ENCODE measurements at places on chromosomes 7 and 10. TPM values are rescaled to one million over a fixed set of nuclear protein-coding genes. Genes with fewer than 3 reads are reported as not detected.

Gene PSD
- 9.6 TPM for polyA plus RNA-seq

Gene TMEM270
- not detected for polyA plus RNA-seq

Gene PILRA
- 5.2 TPM for polyA plus RNA-seq

DNA sequence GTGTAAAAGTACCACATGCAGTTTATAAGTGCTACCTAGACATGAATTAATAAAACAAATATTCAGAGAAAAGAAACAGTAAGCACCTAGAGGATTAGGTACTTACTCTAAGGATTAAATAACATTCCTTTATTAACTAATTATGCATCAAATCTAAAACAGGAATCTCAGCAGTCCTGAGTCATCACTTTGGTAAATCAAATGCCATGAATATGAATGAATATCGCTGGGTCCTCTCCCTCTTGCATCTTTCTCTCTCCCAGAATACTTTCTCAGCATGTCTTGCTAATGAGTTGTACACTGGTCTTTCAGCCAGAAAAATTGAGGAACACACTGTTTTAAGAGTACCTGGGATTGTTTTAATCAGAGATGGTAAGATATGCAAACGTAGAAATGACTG lies 225.5 kb upstream of the NFE2L3 start:
- DNase-seq: no peak

DNA sequence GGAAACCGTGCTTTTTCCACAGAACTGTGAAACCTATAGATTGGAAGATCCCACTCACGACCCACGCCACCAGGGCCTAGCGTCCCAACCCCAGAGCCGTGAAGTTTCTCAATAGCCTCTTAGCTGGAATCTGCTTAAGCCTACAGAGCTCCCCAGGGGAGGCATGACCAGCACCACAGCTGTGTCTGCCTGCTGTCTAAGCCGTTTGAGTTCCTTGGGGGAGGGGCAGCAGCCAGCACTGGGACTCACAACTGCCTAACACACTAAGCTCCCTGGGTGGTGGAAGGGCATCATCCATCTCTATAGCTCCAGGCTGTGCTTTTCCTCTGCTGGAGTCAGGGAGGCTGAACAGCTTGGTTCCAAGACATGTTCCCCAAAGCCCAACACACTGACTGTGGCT lies 26.0 kb upstream of the TMEM140 start:
- DNase-seq: no peak

DNA sequence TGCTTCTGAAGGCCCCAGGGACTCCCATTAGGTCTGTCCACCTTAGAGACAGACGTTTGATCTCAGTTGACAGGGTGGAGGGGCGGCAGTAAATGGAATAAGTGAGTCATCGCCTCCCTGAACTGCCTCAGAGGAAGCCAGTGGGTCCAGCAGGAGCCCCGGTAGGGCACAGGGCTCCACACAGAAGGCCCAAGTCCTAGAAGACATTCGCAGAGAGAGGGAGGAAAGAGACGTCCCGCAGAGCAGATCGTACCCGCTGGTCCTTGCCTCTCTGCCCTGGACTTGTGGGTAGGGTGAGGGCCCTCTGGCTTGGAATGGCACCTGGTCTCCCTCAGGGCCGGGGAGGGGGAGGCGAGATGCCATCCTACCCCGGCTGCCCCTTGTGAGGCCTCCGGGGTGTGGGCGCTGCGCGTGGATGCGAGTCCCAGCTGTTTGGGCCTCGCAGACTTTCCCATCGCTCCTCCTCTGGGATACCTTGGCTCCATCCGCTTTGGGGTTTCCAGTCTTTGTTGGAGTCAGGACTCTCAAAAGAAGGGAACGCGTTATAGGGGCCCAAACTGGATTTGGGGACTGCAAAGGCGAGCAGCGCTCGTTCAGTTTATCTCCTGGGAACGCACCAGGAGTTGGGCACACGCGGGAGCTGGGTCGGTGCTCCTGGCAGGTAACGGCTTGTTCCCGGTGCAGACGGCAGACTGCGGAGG lies 5.1 kb downstream of the TLX1 start:
- DNase-seq: no peak

- no peak for DNase-seq
These were observed 3.5 kb downstream of the SH2D4B start for GRCh38 chr10:80540981-80541750.

DNA sequence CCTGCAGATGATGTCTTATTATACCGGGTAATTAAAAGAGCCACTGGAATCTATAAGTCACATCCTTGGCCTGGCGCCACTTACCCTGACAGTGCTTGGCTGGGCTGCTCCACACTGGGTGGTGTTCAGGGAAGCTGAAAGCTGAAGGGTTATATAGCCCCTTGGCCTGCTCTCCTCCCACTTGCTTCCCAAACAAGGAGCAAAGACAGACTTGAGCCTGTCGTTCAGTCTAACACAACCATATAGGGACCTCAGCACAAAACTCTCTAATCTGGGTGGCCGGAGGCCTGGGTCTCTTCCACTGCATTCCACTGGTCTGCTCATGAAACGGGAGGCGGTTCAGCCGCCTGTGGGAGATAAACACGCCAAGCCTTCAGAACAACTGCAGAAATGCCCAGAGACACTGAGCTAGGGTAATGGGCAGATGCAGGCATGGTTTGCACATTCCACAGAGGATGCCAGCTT lies at the start of gene ACTA2:
TSS of gene ACTA2 (minus strand) at position 127 of the 465 bp plus-strand sequence. CDS start 3,843 bp downstream, outside the sequence.
- DNase-seq: no peak

Gene MSMB
- polyA plus RNA-seq: not detected

DNA sequence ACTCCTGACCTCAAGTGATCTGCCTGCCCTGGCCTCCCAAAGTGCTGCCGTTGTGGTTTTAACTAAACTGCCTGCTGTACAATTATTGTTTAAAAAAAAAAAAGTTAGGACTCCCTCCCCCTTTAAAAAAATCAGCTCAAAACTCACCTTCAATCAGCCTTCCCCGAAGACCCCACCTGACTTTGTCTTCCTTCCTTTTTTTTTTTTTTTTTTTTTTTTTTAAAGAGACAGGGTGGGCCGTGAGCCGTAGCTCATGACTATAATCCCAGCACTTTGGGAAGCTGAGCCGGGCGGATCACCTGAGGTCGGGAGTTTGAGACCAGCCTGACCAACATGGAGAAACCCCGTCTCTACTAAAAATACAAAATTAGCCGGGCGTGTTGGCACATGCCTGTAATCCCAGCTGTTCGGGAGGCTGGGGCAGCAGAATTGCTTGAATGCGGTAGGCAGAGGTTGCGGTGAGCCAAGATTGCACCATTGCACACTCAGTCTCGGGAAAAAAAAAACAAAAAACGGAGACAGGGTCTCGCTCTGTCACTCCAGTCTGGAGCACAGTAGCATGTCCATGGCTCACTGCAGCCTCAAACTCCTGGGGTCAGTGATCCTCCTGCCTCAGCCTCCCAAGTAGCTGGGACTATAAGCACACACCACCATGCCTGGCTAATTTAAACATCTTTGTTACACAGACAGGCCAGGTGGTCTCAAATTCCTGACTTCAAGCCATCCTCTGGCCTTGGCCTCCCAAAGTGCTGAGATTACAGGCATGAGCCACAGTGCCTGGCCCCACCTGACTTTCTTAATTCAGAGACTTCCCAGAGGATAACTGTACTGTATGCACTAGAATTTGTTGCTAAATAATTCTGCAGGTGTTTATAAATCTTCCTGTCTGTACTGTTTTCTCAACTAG lies 3.2 kb downstream of the FIS1 start:
- DNase-seq: no peak

GRCh38 chr7:127390186-127390816 lies 2.2 kb downstream of the ZNF800 start:
- DNase-seq: no peak

Gene TRIM50
- polyA plus RNA-seq: 0.28 TPM

DNA sequence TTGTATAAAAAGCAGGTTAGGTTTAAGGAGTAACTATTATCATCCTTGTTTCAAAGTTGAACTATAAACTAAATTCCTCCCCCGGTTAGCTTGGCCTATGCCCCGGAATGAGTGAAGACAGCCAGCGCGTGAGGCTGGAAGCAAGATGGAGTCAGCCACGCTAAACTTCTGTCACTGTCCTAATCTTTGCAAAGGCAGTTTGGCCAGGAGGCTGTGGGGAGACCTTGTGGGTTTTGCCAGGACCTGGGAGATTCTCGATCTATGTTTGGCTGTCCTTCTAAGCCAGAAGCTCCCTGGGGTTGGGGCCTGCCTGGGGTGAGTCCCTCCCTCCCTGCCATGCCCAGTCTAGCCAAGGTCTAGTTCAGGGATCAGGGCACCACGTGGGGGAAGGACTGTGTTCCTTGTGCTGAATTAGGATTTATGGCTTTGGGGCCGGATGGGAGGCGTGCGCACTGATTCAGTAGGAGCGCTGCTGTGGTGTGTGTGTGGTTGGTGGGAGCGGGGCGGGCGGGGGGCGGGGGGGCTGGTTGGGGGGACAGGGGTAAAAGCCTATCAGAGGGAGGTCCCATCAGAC lies 871 bp upstream of the GTF2IRD1 start:
- DNase-seq: no peak

Gene TAS2R41
- not detected for polyA plus RNA-seq

GRCh38 chr10:14102056-14102455 lies 228.7 kb downstream of the FRMD4A start:
- DNase-seq: no peak

Gene HOXA6
- polyA plus RNA-seq: 14.5 TPM

GRCh38 chr7:37096341-37096740 lies 352.3 kb downstream of the ELMO1 start:
- no peak for DNase-seq

Gene SLC26A5
- polyA plus RNA-seq: 1.6 TPM

Gene ZCWPW1
- 8.3 TPM for polyA plus RNA-seq

- no peak for DNase-seq
These were observed 124.6 kb downstream of the LRRN3 start for GRCh38 chr7:111215550-111215949.

Gene MYPN
- polyA plus RNA-seq: 0.04 TPM

GRCh38 chr10:127968659-127969058 lies 61.8 kb downstream of the PTPRE start:
- no peak for DNase-seq

Gene FAM221A
- 15.4 TPM for polyA plus RNA-seq

- DNase-seq: no peak
These were observed 164.0 kb downstream of the FANK1 start for GRCh38 chr10:126060261-126060931.

GRCh38 chr10:137031-137430 lies 1.8 kb downstream of the ZMYND11 start:
- no peak for DNase-seq

Gene MMP21
- 1.0 TPM for polyA plus RNA-seq

- no peak for DNase-seq
These were observed 2.1 kb upstream of the FLNC start for GRCh38 chr7:128827971-128828711.

Gene OPN1SW
- 2.3 TPM for polyA plus RNA-seq

GRCh38 chr10:102648889-102649796 lies 4.9 kb downstream of the TRIM8 start:
- DNase-seq: no peak

DNA sequence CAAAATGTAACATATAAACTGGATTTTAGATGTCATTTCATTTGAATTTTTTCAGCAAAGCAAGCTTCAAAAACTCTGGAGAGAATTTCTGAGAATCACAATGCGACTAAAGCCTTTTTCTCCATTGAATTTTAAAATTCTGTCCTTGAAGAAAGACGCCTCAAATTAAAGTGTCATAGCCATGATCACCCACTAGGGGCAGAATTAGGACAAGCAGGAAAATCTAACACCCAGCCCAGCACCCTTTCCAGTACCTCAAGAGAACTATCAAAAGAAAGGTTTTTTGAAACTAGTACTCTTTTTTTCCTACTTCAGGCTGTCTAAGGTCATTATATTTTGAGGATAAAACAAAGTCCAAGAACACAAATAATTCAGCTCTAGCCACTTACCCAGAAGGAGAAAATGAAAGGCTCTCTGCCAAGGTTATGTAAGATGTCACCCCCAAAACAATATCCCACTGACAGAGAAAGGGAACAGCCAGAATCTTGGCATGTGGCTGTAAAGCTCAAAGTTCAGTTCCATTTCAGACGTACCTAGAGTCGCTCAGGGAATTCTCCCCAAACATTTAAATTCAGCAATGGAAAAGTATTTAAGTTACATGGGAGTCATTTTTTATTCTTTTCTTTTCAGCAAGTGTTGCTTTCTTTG lies 299.4 kb downstream of the SNX13 start:
- no peak for DNase-seq

- no peak for DNase-seq
These were observed 98.7 kb upstream of the DNAAF5 start for GRCh38 chr7:627661-628401.

Gene BTBD16
- not detected for polyA plus RNA-seq

GRCh38 chr7:30146127-30146612 lies 11.4 kb downstream of the MTURN start:
- no peak for DNase-seq

Gene GJD4
- not detected for polyA plus RNA-seq

All from left lung (tissue), 14 donors.